Effector memory CD8-positive, alpha-beta T cell (primary cell): ENCODE measurements at places on chromosomes 6 and 20.

DNA sequence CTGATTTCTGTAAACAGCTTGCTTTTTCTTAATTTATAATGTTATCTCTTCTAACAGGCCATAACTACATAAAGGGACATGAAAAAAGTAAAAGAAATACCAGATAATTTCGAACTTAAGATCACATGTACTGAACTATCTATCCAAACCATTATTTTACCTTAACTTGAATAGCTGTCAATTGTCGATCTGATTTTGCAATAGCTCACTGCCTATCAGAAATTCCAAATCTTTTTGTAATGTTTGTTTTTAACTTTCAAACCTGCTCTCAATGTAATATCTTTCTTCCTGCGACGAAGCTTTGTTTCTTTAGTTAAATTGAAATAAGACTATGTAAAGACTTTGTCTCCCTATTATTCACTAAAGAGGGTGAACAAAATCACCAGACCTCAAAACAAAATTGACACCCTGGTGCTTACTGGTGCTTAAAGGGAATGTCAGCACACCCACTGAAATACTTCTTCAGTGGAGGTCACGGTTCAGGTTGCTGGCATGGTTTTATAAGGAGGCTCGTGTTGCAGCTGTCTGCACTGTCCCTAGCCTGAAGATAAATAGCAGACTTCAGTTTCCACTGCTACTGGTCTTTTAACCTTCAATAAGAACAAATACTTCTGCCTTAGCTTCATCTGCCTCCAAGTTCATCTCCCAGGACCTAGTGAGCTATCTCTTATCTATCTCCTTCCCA, 117.5 kb upstream of the QKI start:
- H3K27ac ChIP-seq: no peak overlapping the region
- no peak overlapping the region for H3K4me3 ChIP-seq
- DNase-seq: no peak
- peaks cover 2% of the 10 kb centered on the region for H3K27me3 ChIP-seq

DNA sequence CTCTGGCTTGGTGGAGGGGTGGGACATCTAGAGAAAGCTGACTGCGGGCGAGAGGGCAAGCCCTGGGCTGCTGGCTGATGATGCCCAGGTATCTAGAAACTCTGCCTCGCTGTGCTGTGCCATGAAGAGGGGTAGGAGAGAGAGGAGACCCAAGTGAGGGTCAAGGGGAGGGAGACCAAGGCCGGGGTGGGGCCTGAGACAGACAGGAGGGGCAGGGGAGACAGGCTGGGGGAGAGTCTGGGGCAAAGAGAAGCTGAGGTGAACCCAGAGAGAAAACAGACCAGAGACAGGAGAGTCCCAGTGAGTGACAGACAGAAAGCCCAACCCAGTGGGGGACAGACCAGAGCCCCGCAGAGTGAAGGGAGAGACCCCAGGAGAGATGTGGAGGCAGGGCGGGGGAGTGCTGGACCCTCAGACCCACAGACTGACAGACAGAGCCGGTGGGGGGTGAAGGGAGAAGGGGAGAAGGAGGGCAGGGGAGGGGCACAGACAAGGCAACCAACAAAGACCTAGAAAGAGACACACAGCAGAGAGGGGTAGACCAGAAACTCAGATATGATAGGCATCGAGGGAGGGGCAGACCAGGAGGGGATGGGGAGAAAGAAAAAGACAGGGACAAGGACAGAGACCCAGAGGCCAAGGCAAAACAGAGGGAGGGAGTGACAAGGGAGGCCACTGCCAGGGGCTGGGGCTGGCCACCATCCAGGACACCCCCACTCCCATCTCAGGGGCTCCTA, 5.9 kb downstream of the TEAD3 start:
- H3K4me3 ChIP-seq: no peak overlapping the region
- DNase-seq: no peak
- no peaks in the 10 kb centered on the region for H3K36me3 ChIP-seq
- H3K4me1 ChIP-seq: peaks cover 17% of the 10 kb centered on the region
- H3K27ac ChIP-seq: no peak overlapping the region

GRCh38 chr6:82040405-82041221, 206.9 kb downstream of the IBTK start:
- H3K4me3 ChIP-seq: no peak overlapping the region
- no peaks in the 10 kb centered on the region for H3K27me3 ChIP-seq
- H3K4me1 ChIP-seq: no peaks in the 10 kb centered on the region
- H3K36me3 ChIP-seq: no peaks in the 10 kb centered on the region
- DNase-seq: no peak

- no peak overlapping the region for H3K4me3 ChIP-seq
- no peaks in the 10 kb centered on the region for H3K36me3 ChIP-seq
- peaks cover 4% of the 10 kb centered on the region for H3K4me1 ChIP-seq
- H3K27me3 ChIP-seq: peaks cover 9% of the 10 kb centered on the region
- no peak overlapping the region for H3K27ac ChIP-seq
These were observed 19.7 kb upstream of the SYNJ2 start for GRCh38 chr6:157961832-157962575.

DNA sequence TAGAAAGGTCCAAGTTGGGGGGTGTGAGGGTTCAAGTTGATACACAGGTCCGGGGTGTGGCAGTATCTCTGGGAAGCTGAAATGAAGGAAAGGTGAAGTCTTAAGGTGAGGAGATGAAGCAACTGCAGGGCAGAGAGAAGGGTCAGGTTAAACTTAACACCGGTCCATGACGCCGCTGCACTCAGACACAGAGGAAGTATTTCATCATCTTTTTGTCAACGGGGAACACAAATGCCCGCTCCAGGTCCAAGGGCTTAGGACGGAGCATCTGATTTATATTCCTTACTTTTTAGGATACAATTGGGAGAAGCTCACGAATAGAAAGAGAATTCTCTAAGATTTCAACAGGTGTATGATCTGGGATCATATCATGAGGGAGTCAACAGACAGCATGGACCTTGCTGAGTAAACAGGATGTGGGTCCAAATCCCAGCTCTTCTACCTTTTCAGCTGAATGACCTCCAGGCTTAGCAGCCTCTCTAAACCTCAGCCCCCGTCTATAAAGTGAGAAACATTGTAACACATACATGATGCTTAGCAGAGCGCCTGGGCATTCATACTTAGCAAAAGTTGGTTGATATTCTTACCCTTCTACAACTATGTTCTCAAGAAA, 197.5 kb downstream of the ATXN1 start:
- H3K27me3 ChIP-seq: no peaks in the 10 kb centered on the region
- H3K4me3 ChIP-seq: no peak overlapping the region
- no peaks in the 10 kb centered on the region for H3K4me1 ChIP-seq
- H3K36me3 ChIP-seq: peaks cover 7% of the 10 kb centered on the region

- H3K36me3 ChIP-seq: no peaks in the 10 kb centered on the region
- no peak for DNase-seq
- H3K4me1 ChIP-seq: no peaks in the 10 kb centered on the region
- no peak overlapping the region for H3K4me3 ChIP-seq
These were observed 146.9 kb downstream of the MACROD2 start for GRCh38 chr20:14142171-14142570.

GRCh38 chr20:4601630-4602296, 119.9 kb upstream of the PRND start:
- H3K27ac ChIP-seq: no peak overlapping the region
- H3K4me3 ChIP-seq: no peak overlapping the region
- H3K4me1 ChIP-seq: no peaks in the 10 kb centered on the region

- H3K4me3 ChIP-seq: no peak overlapping the region
- no peaks in the 10 kb centered on the region for H3K4me1 ChIP-seq
- no peak for DNase-seq
- no peak overlapping the region for H3K27ac ChIP-seq
These were observed 96.0 kb downstream of the SASH1 start for GRCh38 chr6:148438632-148439031.

- peaks cover 10% of the 10 kb centered on the region for H3K4me1 ChIP-seq
- H3K36me3 ChIP-seq: peaks cover 4% of the 10 kb centered on the region
- peaks cover 48% of the 10 kb centered on the region for H3K27me3 ChIP-seq
- H3K4me3 ChIP-seq: no peak overlapping the region
- DNase-seq: no peak
These were observed 1.5 kb downstream of the PTPRT start for GRCh38 chr20:43188234-43188653.

DNA sequence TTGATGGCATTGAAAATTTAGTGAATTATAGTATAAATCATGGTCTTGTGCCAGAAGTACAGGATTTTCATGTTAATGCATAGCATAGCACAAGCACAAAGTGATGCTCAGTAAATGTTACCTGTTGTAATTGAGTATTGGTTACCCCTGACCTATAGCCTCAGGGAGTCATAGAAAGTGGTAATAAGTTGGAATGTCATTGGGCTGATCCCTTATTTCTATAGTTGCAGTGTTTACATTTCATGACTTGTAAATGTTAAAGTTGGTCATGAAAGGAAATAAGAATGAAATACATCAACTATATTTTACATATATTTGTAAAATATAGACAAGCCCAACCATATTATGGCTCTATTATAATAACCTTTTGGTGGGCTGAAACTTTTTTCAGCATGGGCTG, 7.0 kb downstream of the RWDD1 start:
- H3K27ac ChIP-seq: no peak overlapping the region
- no peak overlapping the region for H3K4me3 ChIP-seq
- peaks cover 36% of the 10 kb centered on the region for H3K4me1 ChIP-seq
- peaks cover 42% of the 10 kb centered on the region for H3K36me3 ChIP-seq

DNA sequence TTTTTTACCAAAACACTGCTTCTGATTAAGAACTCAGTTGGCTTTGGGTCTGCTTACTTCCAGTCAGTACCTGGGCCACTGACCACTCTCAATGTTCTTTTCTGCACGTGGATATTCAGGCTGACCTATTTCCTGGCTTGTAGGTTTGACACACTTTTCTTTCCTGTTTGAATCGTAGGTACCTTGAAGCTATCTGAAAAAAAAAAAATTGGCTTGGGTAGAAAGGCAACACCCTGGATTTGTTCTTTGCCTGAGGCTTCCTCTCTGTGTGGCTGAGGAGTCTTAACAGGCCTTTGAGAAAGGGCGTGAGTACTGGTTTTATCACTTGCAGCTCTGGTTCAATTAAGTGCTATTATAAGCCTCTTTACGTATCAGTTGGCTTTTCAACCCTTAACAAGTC, 60.6 kb upstream of the IL20RA start:
- H3K4me1 ChIP-seq: peaks cover 28% of the 10 kb centered on the region
- H3K4me3 ChIP-seq: peak overlapping the region; percentile 27
- no peak for DNase-seq
- no peaks in the 10 kb centered on the region for H3K36me3 ChIP-seq
- peak overlapping the region; percentile 59 for H3K27ac ChIP-seq
- H3K27me3 ChIP-seq: no peaks in the 10 kb centered on the region

GRCh38 chr6:21826023-21826422, 232.5 kb downstream of the SOX4 start:
- H3K27me3 ChIP-seq: no peaks in the 10 kb centered on the region
- no peaks in the 10 kb centered on the region for H3K36me3 ChIP-seq
- H3K27ac ChIP-seq: no peak overlapping the region
- H3K4me3 ChIP-seq: no peak overlapping the region

DNA sequence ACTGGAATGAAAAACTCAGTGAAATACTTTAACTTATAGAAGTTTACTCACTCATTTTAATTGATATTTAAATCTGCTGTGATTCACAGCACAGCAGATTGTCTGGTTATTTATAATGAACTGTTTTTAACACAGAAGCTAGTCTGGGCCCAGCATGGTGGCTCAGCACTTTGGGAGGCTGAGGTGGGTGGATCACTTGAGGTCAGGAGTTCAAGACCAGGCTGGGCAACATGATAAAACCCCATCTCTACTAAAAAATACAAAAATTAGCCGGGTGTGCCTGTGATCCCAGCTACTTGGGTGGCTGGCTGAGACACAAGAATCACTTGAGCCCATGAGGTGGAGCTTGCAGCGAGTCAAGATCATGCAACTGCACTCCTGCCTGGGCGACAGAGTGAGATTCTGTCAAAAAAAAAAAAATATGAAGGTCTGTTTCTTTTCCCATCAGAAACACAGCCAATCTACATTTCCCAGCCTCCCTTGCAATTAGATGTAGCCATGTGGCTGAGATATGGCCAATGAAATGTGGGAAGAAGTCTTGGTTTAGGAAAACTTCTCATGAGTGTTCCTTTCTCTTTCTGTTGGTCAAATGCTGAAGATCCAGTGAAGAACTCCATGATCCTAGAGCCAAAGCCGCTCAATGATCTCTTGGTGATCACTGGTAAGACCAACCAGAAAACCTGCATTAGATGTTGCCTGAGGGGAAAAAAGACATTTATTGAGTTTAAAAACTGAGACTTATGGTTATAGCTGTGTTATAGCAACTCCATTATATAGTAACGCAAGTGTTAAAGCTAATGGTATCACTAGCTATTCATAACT, 31.3 kb upstream of the BTN3A2 start:
- no peak for DNase-seq

DNA sequence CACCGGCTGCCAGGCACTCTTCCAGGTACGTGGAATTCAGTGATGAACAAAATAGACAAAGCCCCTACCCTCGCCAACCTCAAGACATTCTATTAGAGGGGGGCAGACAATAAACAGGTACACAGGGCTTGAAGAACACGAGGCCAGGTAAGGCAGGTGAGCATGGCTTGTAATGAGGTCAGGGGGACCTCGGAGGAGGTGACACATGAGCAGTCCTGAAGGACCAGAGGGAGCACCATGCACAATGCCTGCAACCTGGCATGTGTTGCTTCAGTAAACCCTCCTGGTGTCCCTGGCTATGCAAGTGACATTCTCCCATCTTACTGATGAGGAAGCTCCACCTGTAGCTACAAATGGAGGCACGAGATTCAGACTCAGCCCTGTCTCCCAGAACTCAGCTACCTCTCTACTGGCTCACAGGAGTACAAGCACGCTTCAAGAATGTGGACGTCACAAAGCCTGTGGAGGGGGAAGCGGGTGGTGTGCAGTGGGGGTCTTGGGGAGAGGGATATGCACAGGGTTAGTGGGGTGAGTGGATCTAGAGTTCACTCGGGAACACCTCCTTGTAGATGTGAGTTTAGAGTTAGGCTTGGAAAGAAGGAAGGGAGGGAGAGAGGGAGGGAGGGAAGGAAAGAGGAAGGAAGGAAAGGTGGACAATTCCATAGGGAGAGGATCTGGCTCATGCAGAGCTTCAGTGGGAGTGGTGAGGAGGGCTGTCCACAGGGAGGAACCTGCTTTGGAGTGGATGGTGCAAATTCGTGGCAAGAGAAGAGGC, 7.6 kb upstream of the MAPK13 start:
- peak overlapping the region; percentile 89 for H3K4me3 ChIP-seq

DNA sequence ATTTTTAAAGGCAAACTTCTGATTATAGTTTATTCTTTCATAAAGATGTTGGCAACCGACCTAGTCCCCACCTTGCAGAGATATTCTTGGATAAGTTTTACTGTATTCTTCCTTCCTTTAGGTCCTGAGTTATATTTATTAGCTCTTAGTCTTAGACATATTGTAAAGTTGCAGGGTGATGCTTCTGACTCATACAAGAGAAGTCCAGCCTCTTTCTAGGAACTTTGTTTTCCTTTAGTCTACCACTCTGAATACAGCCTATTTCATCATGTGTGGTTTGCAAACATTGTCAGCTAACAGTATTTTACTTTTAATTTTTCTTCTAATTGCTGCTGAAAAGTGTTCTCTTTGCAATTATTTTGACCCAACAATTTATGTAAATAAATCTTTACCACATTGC, 686.7 kb downstream of the COL12A1 start:
- H3K27me3 ChIP-seq: no peaks in the 10 kb centered on the region
- H3K27ac ChIP-seq: no peak overlapping the region
- no peak for DNase-seq
- H3K4me1 ChIP-seq: no peaks in the 10 kb centered on the region
- no peak overlapping the region for H3K4me3 ChIP-seq
- no peaks in the 10 kb centered on the region for H3K36me3 ChIP-seq
